HFFc6 (cell line): ENCODE measurements at places on chromosomes 11 and 22.
A peak's percentile ranks its signal among the peaks of the same experiment; 100 is the strongest.

DNA sequence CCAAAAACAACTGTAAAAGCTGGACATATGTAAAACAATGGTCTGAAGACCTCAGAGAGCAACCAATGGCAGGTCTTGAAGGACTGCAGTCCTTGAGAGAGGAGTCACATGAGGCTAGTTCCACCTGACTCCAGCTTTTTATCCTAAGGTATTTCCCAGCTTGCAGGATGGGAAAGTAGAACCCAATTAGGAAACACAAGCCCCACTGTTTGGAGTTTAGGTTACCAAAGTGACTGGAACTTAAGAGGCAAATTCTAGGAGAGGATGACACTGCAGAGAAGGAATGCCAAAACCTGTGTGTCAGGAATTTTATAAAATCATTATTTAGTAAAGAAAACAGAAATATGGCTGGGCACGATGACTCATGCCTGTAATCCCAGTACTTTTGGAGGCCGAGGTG is 18.4 kb downstream of the OR2AT4 start:
- DNase-seq = peak; percentile 64
- peaks cover 12% of the 10 kb centered on the region for H3K27me3 ChIP-seq
- no peak overlapping the region for H3K27ac ChIP-seq
- no peak overlapping the region for H3K4me3 ChIP-seq
- H3K36me3 ChIP-seq = no peaks in the 10 kb centered on the region

DNA sequence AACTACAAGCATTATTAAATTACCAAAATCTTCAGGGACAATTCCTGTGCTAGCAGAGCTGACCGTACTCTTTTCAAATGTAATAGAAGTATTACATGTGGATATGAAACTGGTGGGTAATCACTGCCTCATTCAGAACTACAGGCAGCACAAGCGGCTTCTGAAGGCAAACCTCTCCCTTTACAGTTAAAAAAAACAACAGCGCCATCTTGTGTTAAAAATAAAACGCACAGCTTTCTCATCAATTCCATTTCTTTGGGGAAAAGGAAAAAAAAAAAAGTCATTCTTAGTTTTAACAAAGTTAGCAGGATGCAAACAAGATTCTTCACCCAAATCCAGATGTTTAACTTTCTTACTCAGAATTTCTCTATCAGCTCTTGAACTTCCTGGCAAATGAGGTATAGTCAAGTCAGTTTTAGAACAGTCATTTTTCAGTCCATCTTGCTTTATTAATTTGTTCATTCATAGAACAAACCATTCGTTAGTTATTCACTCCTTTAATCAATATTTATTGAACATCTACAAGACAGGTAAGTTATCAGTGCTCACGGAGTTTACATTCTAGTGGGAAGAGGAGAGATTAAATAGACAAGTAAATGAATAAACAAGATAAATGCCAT is 331.8 kb upstream of the MPPED2 start:
- peak; percentile 17 for DNase-seq
- H3K4me3 ChIP-seq = no peak overlapping the region
- H3K27ac ChIP-seq = no peak overlapping the region
- no peaks in the 10 kb centered on the region for H3K36me3 ChIP-seq
- H3K4me1 ChIP-seq = no peaks in the 10 kb centered on the region
- H3K27me3 ChIP-seq = no peaks in the 10 kb centered on the region; the same call in 1 of the 2 replicates

DNA sequence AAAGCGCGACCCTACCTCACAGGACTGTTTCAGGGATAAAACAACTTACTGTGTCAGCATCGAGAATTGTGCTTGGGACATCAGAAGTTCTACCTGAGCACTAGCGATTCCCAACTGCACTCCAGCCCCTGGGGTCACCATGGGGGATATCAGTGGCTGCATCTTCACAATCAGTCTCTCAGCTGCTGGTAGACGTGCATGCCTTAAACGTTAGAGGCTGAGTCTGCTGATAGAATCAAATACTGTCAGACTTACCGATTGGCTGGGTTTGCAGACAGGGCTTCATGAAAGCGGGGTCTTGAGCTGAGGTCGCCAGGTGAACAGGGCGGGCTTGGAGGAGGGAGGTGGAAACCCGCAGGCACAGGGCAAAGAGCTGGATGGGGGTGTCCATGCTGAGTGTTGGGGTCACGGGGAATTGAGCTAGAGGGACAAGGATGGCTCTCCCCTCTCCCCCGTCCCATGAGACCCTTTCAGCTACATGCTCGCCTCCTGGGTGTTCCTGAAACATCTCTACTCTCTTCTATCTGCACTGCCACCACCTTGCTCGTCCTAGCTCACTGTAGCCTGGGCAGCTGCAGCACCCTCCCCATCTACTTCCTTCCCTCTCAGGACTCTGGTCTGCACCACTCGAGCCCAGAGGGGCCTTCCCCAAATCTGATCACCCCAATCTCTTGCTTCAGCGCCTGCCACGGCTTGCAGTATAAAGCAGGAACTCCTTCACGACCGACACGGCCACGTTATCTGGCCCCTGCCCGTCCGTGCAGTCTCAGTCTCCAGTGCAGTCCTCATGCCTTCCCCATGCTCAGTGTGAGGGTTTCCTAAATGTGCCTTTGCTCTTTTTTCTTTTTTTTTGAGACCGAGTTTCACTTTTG is 43.5 kb downstream of the ST14 start:
- no peaks in the 10 kb centered on the region for H3K4me1 ChIP-seq
- H3K27me3 ChIP-seq = peaks cover 49% of the 10 kb centered on the region
- no peak overlapping the region for H3K27ac ChIP-seq
- H3K4me3 ChIP-seq = no peak overlapping the region
- DNase-seq = no peak

DNA sequence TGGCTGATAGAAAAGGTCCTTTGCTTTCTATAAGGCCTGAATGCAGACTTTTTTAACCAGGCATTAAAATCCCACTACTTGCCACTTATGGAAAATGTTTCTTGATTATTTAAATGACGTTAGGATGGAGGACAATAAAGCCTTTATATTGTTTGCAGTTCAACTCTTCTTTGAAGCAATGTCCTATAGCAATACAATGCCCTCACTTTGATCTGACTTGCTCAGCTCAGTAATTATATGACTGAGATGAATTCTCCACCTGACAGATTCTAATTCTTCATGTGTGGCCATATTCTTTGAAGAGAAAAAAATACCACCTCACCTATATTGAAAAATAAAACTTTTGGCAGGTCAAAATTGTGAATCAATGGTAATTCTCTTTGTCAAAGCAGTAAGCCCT is 182.0 kb upstream of the MTMR2 start:
- peak overlapping the region; percentile 74 for H3K27ac ChIP-seq
- DNase-seq = no peak
- H3K36me3 ChIP-seq = peaks cover 8% of the 10 kb centered on the region
- no peak overlapping the region for H3K4me3 ChIP-seq
- peaks cover 65% of the 10 kb centered on the region for H3K4me1 ChIP-seq
- no peaks in the 10 kb centered on the region for H3K27me3 ChIP-seq

GRCh38 chr11:47418454-47419259 is 7.6 kb downstream of the PSMC3 start:
- H3K27ac ChIP-seq = peak overlapping the region; percentile 68
- peaks cover 36% of the 10 kb centered on the region for H3K4me1 ChIP-seq
- H3K4me3 ChIP-seq = peak overlapping the region; percentile 42; the same call in 1 of the 2 replicates
- peaks cover 9% of the 10 kb centered on the region; the same call in 1 of the 2 replicates for H3K27me3 ChIP-seq
- no peak for DNase-seq
- H3K36me3 ChIP-seq = peaks cover 26% of the 10 kb centered on the region

- peak overlapping the region; percentile 49 for H3K27ac ChIP-seq
- no peaks in the 10 kb centered on the region for H3K36me3 ChIP-seq
- no peaks in the 10 kb centered on the region for H3K27me3 ChIP-seq
- H3K4me1 ChIP-seq = peaks cover 57% of the 10 kb centered on the region
Observed at GRCh38 chr11:103961010-103961409, 75.4 kb upstream of the DDI1 start.

DNA sequence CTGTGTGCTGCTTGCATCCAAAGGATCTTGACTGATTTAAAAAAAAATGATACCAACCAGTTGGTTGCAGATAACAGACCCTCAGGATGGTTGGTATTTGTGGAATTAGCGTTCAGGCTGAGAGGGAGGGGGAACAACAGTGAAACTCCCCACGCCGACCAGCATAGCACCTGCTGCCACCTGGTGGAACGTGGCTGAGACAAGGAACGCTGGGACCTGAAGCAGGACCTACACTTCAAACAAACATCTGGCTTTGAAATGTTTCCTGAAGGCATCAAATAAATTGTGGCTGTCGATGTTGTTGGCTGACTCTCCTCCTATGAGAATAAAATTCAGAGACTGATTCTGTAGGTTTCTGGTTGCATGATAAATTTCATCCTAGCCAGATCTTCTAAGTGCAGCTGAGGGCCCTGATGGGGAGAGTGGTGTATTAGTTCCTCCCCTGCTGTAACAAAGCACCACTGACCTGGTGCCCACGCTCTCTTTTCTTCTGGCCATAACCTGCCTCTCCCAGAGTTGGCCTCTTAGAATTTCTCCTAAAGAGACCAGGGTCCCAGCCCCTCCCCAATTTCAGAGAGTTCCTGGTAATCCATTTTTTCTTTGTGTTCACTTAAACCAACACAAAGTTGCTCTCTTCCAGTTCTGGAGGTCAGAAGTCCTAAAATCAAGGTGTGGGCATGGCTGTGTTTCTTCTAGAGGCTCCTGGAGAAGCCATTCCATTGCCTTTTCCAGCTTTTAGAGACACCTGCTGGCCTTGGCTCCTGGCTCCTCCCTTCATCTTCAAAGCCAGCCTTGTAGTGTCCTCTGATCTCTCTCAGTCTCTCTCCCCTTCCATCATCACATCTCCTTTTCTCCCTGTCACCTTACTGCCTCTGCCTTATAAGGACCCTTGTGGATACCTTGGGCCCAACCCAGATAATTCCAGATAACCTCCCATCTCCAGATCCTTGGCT is 17.3 kb downstream of the APOL2 start:
- no peaks in the 10 kb centered on the region for H3K36me3 ChIP-seq
- H3K27me3 ChIP-seq = peaks cover 17% of the 10 kb centered on the region
- peak overlapping the region; percentile 81 for H3K4me3 ChIP-seq
- peaks cover 6% of the 10 kb centered on the region for H3K4me1 ChIP-seq
- H3K27ac ChIP-seq = no peak overlapping the region

DNA sequence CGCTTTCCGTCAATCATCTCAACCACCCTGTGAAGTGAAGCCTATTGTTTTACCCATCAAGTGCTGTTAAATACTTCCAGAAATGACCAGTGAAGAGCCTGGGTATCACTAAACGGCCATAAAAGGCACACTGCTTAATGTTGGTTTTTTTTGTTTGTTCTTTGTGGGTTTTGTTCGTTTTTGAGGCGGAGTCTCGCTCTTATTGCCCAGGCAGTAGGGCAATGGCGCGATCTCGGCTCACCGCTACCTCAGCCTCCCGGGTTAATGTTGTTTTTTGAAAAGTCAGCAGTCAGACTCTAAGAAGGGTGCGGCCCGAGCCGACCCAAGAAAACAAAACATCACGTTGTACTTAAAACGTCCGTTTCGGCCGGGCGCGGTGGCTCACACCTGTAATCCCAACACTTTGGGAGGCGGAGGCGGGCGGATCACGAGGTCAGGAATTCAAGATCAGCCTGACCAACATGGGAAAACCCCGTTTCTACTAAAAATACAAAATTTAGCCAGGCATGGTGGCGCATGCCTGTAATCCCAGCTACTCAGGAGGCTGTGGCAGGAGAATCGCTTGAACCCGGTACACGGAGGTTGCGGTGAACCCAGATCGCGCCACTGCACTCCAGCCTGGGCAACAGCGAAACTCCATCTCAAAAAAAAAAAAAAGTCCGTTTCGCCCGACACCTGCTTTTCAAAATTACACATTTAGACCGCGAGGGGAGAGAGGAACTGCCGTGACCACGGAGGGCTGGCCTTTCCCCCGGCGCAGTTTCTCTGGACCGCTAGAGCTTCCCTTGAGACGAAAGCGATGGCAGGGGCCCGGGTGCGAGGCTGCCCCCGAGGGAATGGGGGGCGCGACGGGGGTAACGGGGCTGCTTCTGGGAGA is 714 bp downstream of the CD59 start:
- peak overlapping the region; percentile 96 for H3K4me3 ChIP-seq
- H3K4me1 ChIP-seq = peaks cover 74% of the 10 kb centered on the region
- H3K36me3 ChIP-seq = peaks cover 44% of the 10 kb centered on the region
- DNase-seq = no peak

DNA sequence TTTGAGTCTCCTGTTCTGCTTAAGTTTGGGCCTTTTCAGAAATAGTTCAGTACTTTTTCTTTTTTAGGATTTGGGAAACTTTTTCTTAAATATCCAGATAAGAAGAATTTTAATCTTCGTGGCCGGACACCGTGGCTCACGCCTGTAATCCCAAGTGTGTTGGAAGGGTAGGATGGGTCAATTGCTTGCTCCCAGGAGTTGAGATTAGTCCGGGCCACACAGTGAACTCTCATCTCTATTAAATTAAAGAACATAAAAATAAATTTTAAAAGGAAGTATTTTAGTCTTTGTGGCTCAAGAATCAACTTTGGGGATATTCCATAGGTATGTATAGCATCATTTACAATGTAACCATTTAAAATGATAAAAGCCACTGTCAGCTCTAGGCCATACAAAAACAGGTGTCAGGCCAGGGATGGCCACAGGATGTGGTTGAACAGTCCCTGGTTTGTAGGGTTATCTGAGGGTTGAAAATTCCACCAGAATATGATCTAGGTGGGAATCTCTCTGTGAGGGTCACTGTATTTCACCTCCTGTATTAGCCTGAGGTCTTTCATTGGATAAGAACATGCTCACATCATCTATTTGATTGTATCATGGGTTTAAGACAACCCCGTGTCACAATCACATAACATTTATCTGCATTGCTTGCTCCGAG is 115.6 kb downstream of the GGTLC2 start:
- H3K36me3 ChIP-seq = no peaks in the 10 kb centered on the region
- DNase-seq = no peak
- no peak overlapping the region for H3K4me3 ChIP-seq
- no peak overlapping the region for H3K27ac ChIP-seq
- H3K27me3 ChIP-seq = peaks cover 18% of the 10 kb centered on the region

DNA sequence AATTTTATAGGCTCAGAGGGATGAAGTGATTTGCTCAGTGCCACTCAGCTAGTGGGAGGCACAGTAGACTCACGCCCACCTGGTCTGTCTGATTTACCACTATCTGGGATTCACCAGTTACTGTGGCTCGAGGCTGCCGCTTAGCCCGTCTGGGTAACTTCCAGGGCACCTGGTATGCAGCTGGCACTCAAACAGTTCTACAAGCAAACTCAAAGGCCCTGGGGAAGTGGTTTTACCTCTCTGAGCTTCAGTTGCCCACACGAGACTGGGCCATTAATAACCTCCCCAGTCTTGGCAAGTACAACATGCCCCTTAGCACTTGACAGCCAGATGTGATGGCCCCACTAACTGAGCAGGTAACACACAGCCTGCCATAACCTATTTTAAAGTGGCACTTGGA is 2.6 kb downstream of the GDPD5 start:
- no peak overlapping the region for H3K27ac ChIP-seq
- H3K4me3 ChIP-seq = no peak overlapping the region
- peaks cover 20% of the 10 kb centered on the region for H3K27me3 ChIP-seq
- peaks cover 7% of the 10 kb centered on the region; the same call in 1 of the 2 replicates for H3K4me1 ChIP-seq
- no peaks in the 10 kb centered on the region for H3K36me3 ChIP-seq

GRCh38 chr11:59272771-59273372 is 60.1 kb upstream of the MPEG1 start:
- no peaks in the 10 kb centered on the region for H3K4me1 ChIP-seq
- no peaks in the 10 kb centered on the region for H3K36me3 ChIP-seq
- H3K27ac ChIP-seq = no peak overlapping the region
- DNase-seq = no peak
- peaks cover 3% of the 10 kb centered on the region for H3K27me3 ChIP-seq
- no peak overlapping the region for H3K4me3 ChIP-seq
